Hindlimb muscle (tissue), 1 donor: ENCODE measurements at places on chromosomes 6 and 20. TPM values are rescaled to one million over a fixed set of nuclear protein-coding genes. Genes with fewer than 3 reads are reported as not detected.

TMEM74B gene
- 4.9 TPM for polyA plus RNA-seq

GMPR gene
- polyA plus RNA-seq: 55.0 TPM

FAM184A gene
- polyA plus RNA-seq: 10.2 TPM

CCM2L gene
- 6.8 TPM for polyA plus RNA-seq

PTPRT gene
- 1.9 TPM for polyA plus RNA-seq

FAM229B gene
- polyA plus RNA-seq: 14.4 TPM

SPDEF gene
- not detected for polyA plus RNA-seq

PNISR gene
- polyA plus RNA-seq: 119 TPM

TMEM200A gene
- 10.9 TPM for polyA plus RNA-seq

PACSIN1 gene
- 1.1 TPM for polyA plus RNA-seq

THEMIS gene
- polyA plus RNA-seq: not detected

B3GAT2 gene
- 1.2 TPM for polyA plus RNA-seq

FILIP1 gene
- 45.4 TPM for polyA plus RNA-seq

TFAP2B gene
- polyA plus RNA-seq: 0.15 TPM

LPA gene
- polyA plus RNA-seq: not detected

SEL1L2 gene
- 0.26 TPM for polyA plus RNA-seq

SPATS1 gene
- not detected for polyA plus RNA-seq

PRKN gene
- 4.5 TPM for polyA plus RNA-seq

OXT gene
- polyA plus RNA-seq: 0.50 TPM

SPACA1 gene
- not detected for polyA plus RNA-seq

LPIN3 gene
- 4.7 TPM for polyA plus RNA-seq

FOXF2 gene
- 0.90 TPM for polyA plus RNA-seq

GRM4 gene
- 3.8 TPM for polyA plus RNA-seq
